ENCODE measurements at places on chromosomes 2 and 18.

DNA sequence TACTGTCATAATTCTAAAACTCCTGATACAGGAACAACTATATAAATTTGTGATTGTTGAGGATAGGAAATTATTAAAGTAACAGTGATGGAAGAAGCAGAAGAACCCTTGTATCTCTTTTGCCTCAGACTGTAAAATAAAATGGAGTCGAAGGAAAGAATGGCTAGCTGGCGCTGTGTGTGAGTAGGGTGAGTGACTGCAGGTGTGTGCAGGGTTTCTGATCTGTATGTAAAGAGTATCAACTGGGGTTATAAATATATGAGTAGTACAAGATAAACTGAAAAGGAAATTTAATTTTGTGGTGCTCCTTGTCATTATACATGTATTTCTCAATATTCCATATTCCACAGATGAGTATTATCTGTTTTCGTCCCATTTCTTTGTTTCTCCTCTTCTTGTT lies 15.2 kb downstream of the POLI start:
- no peak for DNase-seq

DNA sequence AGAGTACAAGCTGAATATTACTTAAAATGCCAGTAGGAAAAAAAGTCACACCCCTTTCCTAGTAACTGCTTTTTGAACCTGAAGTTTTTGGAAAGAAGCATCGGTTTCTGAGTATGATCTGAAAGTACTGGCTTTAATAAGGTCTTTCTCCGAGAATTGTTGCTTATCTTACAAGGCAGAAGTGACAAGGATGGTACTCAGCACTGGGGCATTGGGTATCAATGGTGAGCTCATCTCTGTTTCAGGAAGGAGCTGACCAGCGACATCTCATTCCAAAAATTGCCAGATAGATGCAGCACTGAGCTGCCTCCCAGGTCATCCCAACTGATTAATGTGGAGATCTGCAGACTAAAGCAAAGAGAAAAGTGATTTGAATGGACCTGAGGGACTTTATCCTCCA lies 85.4 kb downstream of the FMNL2 start:
- DNase-seq, result no peak

DNA sequence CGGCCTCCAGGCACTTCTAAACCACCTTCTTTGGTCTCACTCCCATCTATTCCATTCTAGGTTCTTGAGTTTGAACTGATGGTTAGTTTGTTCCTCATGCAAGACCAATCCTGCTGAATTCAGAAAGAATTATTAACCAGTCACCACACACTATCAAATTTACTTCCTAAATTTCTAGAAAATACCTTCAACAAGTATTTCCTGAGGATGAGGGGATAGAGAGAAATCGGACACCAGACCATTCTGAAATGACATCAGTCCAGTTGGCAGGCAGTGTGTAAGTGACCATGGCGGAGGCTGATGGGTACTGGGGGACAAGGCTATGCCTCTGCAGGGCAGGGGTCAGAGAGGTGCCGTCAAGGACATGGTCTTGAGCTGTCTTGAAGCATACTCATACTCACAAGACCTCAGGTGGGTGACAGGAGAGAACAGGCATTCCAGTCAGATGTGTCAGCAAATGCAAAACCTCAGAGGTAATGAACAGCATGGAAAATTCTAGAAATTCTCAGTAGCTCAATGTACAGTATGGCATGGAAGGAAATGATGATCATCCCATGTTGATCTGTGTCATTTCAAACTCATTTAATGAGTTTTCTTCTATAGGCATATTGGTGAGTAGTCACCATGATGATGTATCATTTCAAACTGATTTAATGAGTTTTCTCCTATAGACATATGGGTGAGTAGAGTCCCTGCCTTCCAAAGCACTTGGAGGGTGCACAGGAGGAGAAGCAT lies 119.6 kb downstream of the DDX1 start:
- no peak for DNase-seq

DNA sequence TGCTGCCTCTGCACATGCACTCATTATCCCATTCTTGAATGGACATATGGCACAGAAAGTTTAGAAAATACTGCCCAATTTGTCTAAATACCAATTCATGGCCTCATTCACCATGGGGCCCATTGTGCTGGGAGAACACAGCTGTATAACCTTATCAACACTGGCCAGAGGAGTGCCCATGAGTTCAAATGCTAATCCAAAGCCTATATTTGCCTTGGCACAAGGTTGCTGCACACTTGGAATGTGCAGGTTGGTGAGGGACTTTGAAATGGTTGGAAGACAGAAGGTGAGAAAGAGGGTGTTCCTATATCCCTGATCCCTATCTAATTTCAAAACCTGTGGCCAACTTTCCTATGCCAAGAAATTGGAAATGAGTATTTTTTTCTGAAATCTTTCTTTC lies 693.9 kb upstream of the ID2 start:
- DNase-seq, result no peak

- DNase-seq, result no peak
Measured at GRCh38 chr2:215751200-215751910, 262.0 kb downstream of the MREG start.

DNA sequence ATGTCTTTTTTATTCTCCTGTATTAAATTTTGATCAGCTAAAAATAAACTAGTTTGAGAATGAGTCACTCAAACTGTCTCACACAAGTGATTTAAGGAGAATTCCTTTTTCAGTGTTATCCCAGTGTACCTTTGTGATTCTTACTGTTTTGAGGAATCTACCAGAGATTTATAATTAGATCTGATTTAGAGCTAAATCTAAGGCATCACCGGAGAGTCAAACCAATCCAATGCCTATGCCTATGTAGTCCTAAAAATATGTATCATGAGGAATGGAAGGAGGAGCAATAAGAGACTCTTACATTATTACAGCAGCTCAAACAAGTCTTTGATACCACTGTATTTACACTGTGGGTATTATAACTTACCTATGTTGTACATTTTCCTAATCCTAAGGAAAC lies 63.4 kb upstream of the CYP20A1 start:
- no peak for DNase-seq

- DNase-seq, result no peak
Measured at GRCh38 chr2:5740053-5740452, 47.9 kb downstream of the SOX11 start.

GRCh38 chr2:226652369-226652768 lies 147.3 kb downstream of the IRS1 start:
- peak; percentile 88 for DNase-seq

GRCh38 chr18:27685807-27686412 lies 491.0 kb downstream of the CDH2 start:
- DNase-seq, result peak; percentile 61

- no peak for DNase-seq
Measured at GRCh38 chr2:128427413-128427755, 108.7 kb upstream of the HS6ST1 start.

DNA sequence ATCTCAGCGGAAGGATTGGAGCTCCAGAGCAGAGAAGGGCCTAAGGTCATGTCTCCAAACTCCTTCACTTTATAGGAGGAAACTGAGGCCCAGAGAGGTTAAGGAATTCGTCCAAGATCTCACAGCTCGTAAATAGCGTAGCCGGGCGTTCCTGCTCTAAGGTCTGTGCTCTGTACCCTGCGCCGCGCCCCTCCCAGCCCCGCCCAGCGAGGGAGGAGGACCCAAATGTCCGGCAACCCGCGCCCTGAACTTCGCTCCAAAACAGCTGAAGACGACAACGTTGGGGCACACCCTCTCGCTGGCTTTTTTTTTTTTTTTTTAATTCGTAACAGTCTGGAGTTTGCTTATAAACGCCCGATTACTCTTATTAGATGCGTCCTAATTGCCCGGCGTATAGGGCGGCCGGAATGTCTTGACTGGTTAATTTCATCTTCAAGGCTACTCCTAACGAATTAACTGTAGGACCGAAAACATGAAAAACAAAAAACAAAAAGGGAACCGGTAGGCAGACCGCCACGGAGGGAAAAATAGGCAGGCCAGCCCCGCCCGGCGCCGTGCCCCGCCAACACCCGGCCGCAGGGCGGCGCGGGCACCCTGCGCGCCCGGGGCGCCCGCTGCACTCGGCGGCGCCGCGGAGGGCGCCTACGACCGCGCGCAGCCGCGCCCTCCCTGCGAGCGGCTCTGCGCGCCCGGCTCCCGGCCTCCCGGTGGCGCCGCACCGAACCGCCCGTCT lies 928 bp upstream of the FOSL2 start:
- peak; percentile 70 for DNase-seq

GRCh38 chr18:54209471-54210180 lies 14.8 kb downstream of the MBD2 start:
- no peak for DNase-seq

DNA sequence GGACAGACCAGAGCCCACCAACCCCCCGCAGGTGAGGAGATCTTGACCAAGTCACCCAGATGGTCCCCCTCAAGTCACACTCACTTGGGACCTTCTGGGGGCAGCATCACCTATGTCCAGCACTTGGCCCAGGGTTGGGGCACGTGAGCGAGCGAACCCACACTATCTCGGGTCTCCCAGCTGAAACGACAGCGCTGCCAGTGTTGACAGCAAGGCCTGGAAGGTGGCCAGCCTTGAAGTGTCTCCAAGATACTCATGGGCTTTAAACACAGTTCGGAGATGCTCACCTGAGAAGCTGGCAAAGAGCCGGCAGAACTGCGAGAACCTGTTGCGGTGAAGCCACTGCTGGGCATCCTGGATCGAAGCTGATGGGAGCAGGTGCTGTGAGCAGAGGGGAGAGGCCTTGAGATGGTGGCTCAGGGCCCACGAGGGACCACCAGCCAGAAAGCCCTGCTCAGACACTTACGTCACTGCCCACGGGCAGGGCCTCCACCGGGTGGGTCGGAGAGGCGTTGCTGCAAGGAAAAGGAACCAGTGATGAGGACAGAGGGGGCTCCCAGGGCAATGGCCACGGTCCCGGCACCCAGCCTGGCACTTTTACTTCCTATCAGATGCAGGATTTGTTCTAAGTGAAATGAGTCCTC lies 47.5 kb downstream of the TFCP2L1 start:
- DNase-seq, result no peak

- DNase-seq, result no peak
Measured at GRCh38 chr2:86037141-86037794, 68.4 kb downstream of the POLR1A start.

- peak; percentile 60 for DNase-seq
Measured at GRCh38 chr2:196233805-196234475, 62.6 kb upstream of the STK17B start.

- DNase-seq, result no peak
Measured at GRCh38 chr18:33820517-33821371, 242.7 kb downstream of the ASXL3 start.

- DNase-seq, result no peak
Measured at GRCh38 chr2:232026910-232027309, 65.4 kb downstream of the DIS3L2 start.

GRCh38 chr2:8641301-8641965 lies 40.4 kb upstream of the ID2 start:
- no peak for DNase-seq

- no peak for DNase-seq
Measured at GRCh38 chr2:45072862-45073237, 63.6 kb upstream of the SIX2 start.

DNA sequence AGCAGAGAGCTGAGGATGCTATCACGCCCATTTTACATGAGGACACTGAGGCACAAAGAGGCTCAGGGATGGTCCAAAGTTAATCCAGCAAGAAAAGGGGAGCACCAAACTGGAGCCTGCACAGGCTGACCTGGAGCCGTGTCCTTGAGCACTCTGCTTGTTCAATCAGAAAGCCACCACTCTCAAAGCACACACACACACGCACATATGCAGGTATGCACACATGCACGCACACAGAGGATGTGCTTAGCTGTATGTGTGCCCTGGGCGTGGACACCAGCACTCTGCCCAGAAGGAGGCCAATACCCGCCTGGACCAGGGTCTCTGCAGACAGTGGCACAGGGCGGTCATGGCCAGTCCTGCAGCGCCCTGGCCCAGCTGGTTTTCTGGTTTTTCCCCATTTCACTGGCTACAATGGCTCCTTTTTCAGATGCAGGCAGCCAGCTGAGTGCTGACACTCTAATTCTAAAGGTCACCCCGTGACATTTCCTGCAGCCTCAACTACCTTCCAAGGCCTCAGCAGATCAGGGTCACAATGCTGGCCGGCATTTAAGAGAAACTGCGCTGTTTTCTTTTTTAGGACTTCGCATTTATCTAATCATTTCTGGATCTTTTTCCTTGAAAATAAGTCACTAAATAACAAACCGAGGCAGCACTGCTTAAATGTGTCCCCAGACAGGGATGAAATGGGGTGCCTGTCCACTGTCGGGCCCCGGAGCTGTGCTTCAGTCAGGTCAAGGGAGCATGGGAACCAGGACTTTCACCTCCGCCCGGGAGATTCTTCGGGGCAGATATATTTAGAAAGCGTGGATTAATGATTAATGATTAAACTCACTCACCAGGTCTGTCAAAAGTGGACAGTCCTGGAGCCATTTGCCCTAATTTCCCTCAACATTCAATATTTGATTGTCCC lies 104.5 kb downstream of the HDAC4 start:
- peak; percentile 86 for DNase-seq

GRCh38 chr2:68172990-68173700 lies 15.5 kb downstream of the PNO1 start:
- DNase-seq, result no peak

DNA sequence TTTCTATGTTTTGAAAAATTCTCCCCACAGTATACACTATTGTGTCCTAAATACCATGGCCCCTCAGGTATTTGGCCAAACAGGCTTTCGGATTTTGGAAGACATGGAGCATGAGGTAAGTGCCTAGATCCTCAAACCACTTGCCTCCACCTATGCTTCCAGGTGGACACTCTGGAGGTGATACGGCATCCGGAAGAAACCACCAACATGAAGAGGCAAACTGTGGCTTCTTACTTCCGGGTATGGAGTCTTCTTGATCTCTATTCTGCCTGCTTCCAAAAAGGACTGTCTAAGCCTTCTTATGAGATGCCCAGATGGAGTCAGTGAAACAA lies 252.0 kb upstream of the SP5 start:
- no peak for DNase-seq

- DNase-seq, result no peak
Measured at GRCh38 chr18:79258447-79258846, 137.3 kb upstream of the NFATC1 start.

DNA sequence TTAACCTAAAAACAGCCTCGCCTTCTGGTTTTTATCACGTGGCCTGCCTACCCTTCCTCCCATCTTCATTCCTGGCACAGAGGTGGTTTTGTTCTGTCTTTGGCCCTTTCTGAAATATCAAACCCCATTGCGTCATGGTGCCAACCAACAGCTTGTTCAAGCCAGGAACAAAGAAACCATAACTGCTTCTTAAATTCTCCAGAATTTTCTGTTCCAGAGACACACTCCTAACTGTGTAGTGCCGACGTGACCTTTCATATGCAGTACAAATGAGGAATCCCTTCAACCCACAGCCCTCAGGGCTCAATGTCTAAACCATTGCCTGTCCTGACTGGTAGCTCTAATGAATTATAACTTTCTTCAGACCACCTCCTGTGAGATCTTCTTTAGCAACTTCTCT lies 82.2 kb upstream of the TNP1 start:
- peak; percentile 67 for DNase-seq

GRCh38 chr2:214550786-214551185 lies 139.9 kb downstream of the VWC2L start:
- DNase-seq, result no peak

- no peak for DNase-seq
Measured at GRCh38 chr18:12625241-12625640, 32.7 kb downstream of the SPIRE1 start.

- DNase-seq, result no peak
Measured at GRCh38 chr2:74226648-74227213, 28.3 kb downstream of the MTHFD2 start.

GRCh38 chr2:18540872-18541271 lies 19.6 kb downstream of the RDH14 start:
- DNase-seq, result no peak

- DNase-seq, result no peak
Measured at GRCh38 chr2:236366397-236366796, 102.2 kb upstream of the ASB18 start.

All from SK-MEL-5 (cell line).